Stimulated activated CD4-positive, alpha-beta T cell treated with anti-CD3 and anti-CD28 coated beads, Interleukin-2, amount 100 ng/mL, for 24 hours (primary cell): ENCODE measurements at places on chromosomes 5 and 9.

DNA sequence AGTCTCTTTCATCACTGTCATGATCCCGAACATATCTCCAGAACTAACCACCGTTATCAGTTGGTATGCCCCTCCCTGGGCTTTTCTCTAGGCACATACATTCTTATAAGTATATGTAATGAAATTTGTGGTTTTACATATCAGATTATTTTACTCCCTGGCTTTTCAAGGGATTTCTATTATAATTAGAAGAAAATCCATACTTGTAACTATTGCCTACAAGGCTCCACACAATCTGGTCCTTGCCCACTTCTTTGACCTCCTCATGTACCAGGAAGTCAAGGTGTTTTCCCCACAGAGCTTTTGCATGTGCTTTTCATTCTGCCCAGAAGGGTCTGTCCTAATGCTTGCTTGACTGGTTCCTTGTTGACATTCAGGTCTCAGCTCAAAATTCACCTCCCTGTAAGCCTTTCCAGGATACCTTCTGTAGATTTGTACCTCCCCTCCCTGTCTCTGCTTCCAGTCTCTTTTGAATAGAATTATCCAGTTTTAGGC is 33.6 kb upstream of the HSD17B4 start:
- no peak for DNase-seq

DNA sequence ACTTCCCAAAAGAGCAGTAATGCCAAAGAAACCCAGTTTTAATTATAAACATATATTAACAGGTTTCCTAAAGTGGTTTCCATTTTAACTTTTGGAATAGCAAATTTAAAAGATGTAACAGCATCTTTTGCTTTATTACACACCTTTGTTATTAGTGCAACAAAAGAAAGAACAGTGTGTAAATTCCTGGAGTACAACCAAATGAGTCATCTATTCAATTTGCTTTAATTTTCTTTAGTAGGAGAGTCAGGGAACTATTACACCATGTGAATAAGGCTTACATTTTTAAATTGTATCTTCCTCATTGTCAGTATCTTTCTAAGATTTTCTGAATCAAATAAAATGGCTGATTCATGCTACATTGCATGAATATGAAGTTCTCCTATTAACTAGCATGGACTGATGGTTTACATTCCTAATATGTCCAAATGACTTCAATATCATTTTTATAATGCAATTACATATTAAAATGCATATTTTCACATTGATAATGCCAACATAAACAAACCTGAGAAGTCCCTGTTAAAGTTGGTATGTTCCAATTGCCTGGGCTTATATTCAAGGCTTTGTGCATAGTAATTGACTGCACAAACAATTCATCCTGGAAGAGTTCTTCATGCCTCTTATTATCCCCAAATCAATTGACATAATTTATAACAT is 22.5 kb downstream of the EDIL3 start:
- no peak for DNase-seq

DNA sequence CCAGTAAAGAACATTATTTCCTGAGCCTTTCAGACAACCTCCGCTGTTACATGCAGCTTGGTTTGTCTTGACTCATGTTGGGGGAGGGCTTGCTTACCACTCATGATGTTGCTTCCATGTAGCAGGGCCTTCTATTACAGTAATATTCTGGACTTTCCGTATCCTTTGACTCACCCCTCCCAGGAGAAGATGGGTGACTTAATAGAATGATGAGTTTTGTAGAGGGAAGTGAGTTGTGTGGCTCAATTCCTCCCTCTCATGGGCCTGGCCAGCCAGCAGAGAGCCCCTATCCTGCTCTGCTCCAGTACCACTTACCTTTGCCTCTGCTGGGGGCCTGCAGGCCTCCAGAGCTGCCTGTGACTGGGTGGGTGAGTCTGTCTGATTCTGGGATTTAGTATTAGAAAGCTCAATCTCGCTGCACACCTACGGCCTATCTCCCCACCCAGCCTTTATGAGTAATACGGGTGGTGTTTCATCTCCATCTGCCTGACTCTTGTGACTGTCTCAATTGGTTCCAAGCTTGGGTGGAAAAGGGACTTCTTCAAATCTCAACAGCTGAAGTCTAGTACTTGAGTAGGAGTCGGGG is 52.6 kb upstream of the KLF9 start:
- DNase-seq, result peak; percentile 46

GRCh38 chr9:111983484-111983908 is 86.9 kb downstream of the UGCG start:
- no peak for DNase-seq

GRCh38 chr5:149775785-149776184 is 45.7 kb downstream of the PPARGC1B start:
- DNase-seq, result no peak

DNA sequence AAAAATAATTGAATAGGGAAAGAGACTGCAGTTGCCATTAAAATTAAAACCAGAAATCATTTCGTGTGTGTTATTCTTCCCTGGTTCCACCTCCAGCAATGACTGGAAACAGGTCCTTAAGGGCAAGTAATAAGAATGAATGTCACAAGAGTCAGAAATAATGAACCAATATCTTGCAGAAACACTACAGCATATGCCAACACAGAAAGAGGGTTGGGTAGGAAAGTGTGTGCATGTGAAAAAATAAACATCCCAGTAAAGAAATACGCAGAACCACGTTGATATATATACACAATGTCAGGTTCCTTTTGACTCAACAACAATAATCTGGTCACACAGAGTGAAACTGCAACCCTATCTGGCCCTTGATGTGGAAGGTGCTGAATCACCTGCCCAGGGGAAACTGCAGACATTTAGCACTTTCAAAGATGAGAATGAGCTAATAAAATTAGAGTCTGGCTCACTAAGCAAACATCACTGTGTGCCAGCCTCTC is 15.0 kb downstream of the HMHB1 start:
- peak; percentile 24 for DNase-seq

GRCh38 chr5:10786835-10787234 is 25.8 kb upstream of the DAP start:
- no peak for DNase-seq

- no peak for DNase-seq
Measured at GRCh38 chr5:102858808-102859207, 103.7 kb downstream of the PAM start.

GRCh38 chr9:106637486-106637885 is 225.5 kb upstream of the ZNF462 start:
- DNase-seq, result no peak

- DNase-seq, result no peak
Measured at GRCh38 chr5:132260051-132260450, 2.6 kb downstream of the PDLIM4 start.

GRCh38 chr9:132238992-132239391 is 77.1 kb downstream of the NTNG2 start:
- DNase-seq, result no peak

DNA sequence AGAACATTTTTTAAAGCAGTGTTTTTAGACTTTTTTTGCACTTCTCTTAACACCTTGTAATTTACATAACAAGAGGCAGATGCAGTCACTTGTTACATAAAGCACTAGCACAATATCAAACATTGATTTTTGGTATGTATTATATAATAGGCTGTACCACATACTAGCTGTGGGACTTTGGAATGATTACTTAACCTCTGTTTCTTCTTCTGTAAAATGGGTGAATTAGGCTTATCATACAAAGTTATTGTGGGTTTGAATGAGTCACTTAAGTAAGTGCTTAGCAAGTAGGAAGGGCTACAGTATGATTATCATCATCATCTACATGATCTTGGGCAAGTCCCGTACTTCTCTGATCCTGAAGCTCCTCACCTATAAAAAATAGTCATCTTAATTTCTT is 2.1 kb downstream of the FAM81B start:
- DNase-seq, result no peak

GRCh38 chr5:6739603-6740002 is 26.4 kb downstream of the TENT4A start:
- DNase-seq, result no peak

DNA sequence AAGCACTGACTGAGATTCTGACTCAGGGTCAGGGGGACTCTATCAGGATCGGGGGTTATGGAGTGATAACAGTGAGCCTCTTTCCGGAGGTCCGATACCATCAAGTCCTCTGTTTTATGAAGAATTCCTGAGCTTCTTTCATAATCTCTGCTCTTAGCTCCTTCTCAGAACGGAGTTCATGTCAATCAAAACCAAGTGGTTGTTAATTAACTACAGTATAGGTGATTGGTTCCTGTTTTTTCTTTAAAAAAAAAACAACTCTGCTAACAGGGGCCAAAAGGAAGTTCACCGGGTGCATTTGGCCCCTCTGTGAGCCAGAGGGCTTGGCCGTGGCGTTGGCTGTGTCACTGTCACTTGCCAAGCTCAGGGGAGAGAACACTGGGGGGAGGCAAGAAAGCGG is 4.0 kb downstream of the GFI1B start:
- DNase-seq, result no peak

DNA sequence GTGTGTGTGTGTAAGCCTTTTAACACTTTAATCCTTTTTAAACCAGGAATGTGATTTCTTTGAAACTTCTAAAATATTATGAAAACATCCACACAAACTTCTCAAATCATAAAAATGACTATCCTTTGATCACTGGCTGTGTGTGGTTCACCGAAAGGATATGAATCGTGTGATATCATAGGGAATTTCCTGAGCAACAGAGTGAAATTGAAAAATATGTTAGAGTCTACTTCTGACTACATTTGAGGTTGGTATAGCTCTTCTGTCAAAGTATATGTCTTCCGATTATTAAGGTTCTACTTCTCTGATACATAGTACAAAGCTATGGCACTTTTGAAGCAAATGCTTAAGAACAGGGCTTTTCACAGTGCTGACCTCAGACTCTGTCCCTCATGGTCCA is 40.3 kb downstream of the RGMB start:
- no peak for DNase-seq

GRCh38 chr9:108254236-108254635 is 601.5 kb downstream of the ACTL7B start:
- DNase-seq, result no peak

DNA sequence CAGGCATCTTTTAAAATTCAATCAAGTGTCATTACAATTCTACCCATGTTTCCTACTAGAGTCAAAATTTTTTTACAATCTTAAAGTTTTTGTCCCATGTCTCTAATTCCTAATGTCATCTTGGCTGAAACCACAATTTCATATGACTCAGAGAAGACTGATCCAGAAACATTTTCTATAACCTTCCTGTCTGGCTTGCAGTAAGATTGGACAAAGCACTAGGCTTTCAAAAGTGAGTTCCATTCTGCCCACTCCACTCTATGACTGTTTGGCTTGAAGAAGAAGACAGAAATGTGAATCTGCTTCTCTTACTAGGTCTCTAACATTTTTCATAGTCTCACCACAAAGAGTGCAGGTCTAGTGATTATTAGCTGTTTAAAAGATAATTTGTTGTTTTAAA is 88.8 kb downstream of the NR3C1 start:
- DNase-seq, result no peak

DNA sequence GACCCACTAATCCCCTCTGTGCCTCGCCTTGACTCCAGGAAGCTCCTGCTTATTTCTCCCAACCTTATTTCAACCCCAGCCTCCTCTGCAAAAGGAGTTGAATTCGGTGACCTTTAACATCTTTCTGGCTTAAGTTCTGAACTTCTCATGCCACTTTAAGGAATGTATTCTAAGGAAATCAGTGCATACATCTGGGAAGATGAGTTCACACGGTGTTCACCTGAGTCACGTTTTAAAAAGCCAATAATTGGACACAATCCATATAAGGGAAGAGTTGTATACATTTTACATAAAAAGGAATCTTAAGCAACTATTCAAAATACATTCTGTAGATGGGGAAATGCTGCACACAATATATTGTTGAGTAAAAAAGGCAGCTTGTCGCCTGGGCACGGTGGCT is 33.2 kb downstream of the FAT2 start:
- no peak for DNase-seq

- no peak for DNase-seq
Measured at GRCh38 chr5:66718374-66719002, 122.3 kb downstream of the MAST4 start.

DNA sequence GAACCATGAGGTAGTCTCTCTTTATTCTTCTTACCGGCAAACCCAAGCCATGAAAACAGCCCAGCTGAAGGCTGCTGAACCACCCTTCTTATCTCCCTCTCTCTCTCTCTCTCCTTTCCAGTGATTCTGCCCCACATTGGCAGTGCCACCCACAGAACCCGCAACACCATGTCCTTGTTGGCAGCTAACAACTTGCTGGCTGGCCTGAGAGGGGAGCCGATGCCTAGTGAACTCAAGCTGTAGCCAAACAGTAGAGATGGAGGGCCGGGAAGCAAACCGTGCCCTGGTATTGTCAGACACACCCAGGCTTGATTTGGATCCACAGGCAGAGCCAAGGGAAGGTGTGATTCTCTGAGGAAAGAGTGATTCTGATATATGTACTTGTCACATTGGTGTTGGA is 14.0 kb downstream of the GRHPR start:
- DNase-seq, result no peak

GRCh38 chr9:23606107-23606506 is 219.9 kb downstream of the ELAVL2 start:
- no peak for DNase-seq

DNA sequence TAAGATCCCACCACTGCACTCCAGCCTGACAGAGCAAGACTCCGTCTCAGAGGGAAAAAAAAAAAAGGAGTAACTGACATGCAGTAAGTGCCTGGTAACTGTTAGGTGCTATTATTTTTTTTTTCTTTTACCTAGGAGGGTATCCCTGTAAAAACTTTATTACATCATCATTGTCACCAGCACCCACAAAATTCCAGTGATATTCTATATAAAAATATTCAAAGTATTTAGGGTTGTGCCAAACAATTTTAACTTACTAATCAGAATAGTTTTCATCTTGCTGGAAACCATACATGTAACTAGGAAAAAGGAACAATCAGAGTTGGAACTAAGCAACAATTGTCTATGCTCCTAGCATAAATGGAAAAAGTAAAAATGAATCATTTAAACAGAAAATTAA is 112.4 kb downstream of the SSBP2 start:
- DNase-seq, result no peak
